ENCODE measurements at places on chromosomes 4 and X.
A peak's percentile ranks its signal among the peaks of the same experiment; 100 is the strongest.

- no peak for DNase-seq
Measured at GRCh38 chrX:118570209-118570608, 74.6 kb downstream of the DOCK11 start.

DNA sequence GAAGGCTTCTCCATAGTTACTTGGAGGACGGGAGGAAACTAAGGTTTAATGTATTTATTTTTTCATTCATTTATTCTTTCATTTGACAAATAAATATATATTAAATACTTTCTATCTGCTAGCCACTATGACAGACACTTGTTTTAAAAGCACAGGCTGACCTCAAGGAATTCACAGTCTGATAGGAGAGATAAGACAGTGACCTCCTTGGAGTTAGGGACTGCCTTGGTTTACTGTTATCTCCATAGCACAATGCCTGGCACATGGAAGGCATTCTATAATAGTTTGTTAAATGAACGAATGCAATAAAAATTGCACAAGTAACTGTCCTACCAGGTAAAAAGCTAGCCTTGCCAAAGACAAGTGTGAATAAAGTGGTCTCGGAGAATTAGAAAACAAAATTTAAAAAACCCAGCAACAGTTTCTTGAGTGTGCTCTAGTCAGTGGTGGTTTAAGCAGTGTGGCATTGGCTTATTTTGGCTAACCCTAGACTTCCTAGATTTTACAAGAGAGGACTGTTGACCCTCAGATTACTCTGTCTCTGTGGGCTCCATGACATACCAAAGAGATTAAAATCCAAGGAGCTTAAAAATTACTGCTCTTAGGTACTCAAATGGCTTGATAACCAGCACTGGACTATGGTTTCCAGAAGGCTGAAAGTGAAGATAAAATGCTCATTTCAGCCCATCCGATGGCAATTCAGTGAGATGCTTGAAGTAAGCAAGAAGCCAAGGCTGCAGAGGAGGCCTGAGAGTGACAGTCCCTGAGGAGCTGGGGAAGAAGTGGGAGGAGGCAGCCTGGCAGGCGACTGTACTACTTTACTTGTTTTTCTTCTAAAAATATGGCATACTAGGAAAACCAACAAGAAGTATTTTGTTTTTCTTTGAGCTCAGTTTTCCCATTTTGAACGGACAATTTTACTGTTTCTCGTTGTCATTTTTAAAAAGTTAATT, 9.6 kb downstream of the AFP start:
- no peak for DNase-seq

GRCh38 chr4:168584321-168584771, 87.5 kb downstream of the PALLD start:
- no peak for DNase-seq

GRCh38 chrX:50920132-50920531, 9.6 kb downstream of the BMP15 start:
- DNase-seq: no peak

DNA sequence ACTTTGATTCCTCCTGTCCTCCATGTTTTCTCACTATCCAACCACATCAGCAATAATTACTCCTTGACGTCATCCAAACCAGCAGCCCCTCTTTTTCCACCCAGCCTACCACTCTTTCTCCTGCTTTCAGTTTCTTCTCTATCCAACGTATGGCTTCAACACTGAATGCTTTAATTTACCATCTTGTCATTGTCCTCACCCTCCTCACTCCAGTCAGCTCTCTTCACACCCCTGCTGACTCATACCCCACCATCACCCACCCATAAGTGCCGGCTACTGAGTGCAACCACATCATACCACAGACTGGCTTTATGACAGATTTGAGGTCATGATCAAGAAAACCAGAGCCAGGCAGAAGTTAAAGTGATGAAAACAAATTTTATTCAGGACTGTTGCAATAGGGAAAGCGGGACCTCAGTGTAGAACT, 9.8 kb upstream of the ANXA5 start:
- peak; percentile 63 for DNase-seq

DNA sequence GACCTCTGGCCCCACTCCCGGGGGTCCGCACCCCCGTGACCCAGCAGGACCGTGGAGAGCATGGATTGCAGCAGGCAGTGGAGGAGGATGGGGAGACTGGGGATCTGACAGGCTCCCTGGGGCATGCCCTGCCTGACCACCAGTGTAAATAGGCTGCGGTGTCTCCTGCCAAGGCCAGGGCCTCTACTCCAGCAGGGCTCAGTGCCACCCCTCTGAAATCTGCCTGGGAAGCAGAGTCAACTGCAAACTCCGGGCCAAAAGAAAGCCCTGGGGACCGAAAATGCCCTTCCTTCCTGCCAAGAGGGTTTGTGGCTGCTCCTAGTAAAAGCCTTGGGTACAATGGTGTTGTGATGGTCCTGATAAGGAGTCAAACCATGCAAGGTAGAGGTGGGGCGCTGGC, 6.4 kb downstream of the ADRA2C start:
- no peak for DNase-seq

- no peak for DNase-seq
Measured at GRCh38 chr4:120977435-120977997, 55.0 kb upstream of the PRDM5 start.

GRCh38 chr4:7772711-7773385, 166.8 kb downstream of the AFAP1 start:
- DNase-seq: no peak

DNA sequence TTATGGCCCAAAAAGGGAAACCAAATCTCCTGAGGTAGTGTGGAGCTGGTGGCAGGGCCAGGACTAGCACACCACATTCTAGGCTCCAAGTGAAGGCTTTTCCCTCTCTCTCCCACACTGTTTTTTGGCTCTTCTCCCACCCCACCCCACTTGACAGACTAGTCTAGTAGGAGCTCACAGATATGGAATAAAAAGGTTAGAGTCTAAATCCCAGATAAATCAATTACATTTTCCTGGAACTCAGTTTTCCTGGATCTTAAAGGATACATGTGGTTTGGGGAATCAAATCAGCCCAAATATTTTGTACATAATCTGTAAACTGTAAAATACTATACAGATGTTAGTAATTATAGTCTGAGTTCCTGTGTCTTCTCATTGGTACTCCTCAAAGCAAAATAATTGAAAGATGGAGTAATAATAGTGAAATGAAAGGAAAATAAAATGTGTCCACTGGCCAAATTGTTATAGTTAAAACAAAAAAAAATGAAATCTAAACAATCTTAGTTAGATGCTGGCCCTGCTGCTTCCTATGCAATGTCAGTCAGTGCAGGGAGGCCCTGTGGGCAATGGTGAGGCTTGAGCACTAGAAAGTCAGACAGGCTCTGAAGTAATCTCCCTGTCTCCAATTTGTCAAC, 370.4 kb upstream of the CPEB2 start:
- no peak for DNase-seq

DNA sequence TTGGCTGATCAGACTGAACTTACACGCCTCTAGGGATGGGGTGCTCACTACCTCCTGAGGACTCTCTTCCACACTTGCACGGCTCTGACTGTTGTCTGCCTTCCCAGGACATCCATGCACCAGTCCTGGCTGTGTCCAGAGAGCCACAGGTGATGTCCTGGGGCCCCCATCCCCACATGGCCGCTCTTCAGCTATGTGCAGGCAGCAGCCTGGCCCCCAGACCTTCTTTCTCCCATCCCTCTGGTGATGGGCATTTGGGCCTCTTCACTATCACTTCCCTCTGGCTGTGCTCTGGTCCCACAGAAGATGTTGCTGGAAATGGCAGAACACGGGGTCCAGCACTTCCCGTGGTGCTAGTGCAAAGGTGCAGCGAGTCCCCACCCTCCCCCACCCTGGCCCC, 40.9 kb upstream of the HMX1 start:
- DNase-seq: no peak

DNA sequence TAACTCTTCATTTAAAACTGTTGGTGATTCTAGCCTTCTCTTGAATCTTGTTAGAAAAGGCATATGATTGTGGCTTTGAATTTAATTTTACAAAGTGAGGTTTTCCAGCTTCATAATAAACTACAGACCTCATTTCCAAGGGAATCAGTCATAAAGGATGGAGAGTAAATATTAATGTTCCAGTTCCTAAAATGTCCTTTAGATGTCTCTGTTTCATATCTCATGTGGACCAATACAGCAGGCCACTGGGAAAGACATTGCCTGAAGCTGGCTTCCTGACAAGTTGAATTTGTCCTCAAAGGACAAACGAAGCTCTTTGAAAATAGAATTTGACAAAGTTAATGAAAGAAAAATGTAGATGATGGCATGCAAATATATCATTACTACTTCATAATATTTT, 125.4 kb downstream of the ZNF330 start:
- DNase-seq: no peak

DNA sequence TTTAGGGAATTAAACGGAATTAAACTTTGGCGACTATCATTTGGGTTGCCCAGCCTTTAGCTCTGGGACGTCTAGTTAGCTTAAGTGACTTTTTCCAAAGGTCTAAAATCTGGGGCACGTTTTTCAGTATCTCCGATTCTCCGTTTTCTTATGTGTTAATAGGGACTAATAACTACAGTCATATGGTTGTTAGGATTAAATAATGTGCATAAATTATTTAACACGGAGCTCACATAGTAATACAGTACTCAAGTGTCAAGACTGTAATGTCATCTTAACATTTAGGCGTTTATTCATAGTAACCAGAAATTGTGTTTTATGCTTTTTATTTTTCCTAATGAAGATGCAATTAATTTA, 466 bp upstream of the CCNA2 start:
- DNase-seq: no peak

- no peak for DNase-seq
Measured at GRCh38 chrX:154036513-154036912, 16.8 kb upstream of the IRAK1 start.

- no peak for DNase-seq
Measured at GRCh38 chrX:85922821-85923220, 124.5 kb downstream of the CHM start.

DNA sequence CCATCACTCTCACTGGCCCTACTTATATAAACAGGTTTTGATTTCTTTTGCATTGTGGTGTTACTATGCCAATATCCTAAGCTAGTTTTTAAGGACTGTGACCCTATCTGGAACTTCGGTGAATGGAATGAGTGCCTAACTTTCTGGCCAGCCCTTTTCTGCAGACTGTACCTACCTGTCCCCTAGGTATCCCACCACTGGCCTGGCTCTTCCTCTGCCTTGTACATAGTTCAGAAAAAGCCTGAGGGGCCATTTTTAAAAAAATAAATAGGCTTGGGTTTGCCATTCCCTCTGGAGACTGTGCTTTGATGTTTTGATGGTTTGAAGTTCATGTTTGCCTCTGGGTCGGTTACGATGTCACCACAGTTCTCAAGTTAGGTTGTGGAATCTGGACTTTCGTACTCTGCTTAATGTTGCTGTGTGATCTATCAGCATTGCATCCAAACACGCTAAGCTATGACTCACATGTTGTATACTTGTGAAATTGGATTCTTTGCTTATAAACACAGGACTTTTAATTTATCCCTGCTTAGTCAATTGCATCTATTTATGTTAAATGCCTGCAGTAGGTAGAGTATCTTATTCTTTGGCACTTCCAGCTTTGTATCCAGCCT, 182.0 kb downstream of the ANKRD50 start:
- DNase-seq: no peak

DNA sequence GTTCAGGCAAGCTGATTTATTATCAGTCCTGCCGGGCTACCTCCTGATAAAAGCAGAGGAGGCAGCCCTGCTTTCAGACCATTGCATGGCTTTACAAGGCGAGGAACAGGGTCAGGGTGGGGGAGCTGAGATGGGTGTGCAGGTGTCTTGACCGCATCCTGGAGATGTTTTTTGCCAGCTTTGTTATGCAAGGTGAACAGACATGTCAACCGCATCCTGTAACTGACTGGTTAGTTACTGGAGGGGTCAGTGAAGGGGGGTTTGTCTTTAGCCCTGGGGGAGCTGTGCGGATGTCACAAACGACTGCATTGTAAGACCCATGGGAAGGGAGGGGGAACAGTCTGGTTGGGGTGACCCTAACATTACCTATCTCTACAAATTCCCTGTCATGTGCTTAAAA, 10.0 kb downstream of the ADAM29 start:
- no peak for DNase-seq

- no peak for DNase-seq
Measured at GRCh38 chr4:3318561-3319021, 25.8 kb downstream of the RGS12 start.

DNA sequence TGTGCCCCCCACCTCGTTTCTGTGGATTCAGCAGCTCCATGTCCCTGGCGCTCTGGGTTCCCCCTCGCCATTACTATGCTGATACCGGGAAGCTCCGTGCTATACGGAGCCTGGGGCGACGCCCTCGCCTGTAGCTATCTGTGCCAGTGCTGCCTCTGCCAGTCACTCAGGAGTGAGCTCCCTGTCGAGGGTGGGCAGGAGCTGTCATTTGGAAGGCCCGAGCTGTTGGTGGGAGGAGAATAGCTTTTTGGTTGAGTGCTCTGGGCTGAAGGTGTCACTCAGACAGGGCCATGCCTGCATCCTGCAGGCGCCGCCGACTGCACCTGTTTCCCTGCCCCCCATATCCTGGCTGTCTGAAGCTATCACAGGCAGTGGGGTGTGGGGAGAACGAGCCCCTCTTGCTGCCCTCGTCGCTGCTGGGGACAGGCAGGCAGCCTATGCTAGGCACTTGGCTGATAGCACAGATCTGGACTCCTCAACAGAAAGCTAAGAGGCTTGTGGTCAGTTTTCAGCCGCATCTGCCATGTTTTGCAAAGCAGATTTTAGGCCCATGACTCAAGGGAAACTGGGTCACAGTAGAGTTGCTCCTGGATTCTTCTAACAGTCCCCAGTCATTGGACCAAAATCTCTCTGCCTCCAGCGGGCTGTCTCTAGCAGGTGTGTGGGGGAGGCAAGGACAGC, 31.8 kb downstream of the CPLX1 start:
- DNase-seq: no peak
